Activated CD8-positive, alpha-beta memory T cell treated with anti-CD3 and anti-CD28 coated beads for 48 hours (primary cell): ENCODE measurements at places on chromosomes 1 and 21.

DNA sequence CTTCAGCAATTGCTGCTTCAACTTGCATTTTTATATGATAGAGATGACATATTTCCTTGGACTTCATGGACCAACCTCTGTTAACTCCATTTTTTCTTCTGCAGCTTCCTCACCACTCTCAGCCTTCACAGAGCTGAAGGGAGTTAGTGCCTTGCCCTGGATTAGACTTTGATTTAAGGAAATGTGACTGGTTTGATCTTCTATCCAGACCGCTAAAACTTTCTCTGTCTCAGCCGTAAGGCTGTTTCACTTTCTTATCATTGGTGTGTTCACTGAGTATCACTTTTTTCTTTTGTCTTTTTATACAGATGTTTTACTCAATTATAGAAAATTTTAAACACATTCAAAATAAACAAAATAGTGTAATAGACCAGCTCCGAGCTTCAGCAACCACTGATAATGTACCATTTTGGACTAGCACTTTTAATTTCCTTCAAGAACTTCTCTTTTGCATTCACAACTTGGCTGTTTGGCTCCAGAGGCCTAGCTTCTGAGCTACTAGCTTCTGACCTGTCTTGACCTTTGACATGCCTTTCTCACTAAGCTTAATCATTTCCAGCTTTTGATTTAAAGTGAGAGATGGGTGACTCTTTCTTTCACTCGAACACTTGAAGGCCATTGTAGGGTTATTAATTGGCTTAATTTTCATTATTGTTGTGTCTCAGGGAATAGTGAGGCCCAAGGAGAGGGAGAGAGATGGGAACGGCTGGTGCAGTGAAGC, 9.3 kb downstream of the NEK7 start:
- no peak for DNase-seq

DNA sequence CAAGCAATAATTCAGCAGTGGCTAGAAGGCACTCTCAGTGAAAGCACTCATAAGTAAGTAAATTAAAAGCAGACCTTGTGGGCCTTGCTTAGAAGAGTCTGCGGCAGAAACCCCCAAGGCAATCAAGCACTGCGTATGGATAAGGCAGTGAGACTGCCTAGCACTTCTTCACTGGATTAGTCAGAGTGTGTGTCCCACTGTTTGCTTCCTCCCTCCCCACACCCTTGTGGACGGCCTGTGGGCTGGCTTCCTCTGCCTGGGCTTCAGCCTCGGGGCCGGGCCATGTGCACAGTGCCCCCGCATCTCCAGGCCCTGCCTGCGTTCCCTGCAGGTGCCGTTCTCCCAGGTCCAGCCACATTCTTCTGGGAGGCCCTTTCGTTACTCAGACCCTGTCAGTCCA, 23.8 kb downstream of the AGT start:
- DNase-seq: no peak

DNA sequence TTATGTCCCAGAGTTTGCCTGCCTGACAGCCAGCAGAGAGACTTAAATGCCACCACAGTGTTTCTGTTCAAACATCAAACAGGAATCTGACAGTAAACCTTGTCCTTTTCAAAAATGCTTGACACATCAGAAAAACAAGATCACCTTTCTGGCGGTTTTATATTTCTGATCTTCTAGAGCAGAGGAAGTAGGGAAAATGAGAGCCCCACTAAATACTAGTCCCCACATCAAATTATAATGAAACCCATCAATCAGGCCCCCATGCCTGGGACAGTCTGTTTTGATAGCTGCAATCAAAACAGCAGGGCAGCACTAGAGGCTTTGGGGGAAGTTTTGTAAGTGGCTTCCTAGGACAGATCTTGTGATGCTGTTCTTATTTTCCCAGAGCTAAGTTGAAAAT, 129.3 kb downstream of the CNIH3 start:
- DNase-seq: no peak

DNA sequence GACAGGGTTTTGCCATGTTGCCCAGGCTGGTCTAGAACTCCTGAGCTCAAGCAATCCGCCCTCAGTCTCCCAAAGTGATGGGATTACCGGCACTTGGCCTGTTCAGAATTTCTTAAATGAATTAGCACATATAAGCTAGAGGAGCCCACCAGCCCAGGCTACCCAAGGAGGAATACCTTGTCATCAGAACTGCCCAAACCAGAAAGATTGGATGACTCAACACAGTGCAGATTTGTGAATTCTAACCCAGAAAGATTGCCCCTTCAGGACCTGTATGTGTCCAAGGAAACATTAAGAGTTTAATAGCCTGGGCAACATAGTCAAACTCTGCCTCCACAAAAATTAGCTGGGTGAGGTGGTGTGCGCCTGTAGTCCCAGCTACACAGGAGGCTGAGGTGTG, 14.0 kb upstream of the LIN9 start:
- DNase-seq: no peak

DNA sequence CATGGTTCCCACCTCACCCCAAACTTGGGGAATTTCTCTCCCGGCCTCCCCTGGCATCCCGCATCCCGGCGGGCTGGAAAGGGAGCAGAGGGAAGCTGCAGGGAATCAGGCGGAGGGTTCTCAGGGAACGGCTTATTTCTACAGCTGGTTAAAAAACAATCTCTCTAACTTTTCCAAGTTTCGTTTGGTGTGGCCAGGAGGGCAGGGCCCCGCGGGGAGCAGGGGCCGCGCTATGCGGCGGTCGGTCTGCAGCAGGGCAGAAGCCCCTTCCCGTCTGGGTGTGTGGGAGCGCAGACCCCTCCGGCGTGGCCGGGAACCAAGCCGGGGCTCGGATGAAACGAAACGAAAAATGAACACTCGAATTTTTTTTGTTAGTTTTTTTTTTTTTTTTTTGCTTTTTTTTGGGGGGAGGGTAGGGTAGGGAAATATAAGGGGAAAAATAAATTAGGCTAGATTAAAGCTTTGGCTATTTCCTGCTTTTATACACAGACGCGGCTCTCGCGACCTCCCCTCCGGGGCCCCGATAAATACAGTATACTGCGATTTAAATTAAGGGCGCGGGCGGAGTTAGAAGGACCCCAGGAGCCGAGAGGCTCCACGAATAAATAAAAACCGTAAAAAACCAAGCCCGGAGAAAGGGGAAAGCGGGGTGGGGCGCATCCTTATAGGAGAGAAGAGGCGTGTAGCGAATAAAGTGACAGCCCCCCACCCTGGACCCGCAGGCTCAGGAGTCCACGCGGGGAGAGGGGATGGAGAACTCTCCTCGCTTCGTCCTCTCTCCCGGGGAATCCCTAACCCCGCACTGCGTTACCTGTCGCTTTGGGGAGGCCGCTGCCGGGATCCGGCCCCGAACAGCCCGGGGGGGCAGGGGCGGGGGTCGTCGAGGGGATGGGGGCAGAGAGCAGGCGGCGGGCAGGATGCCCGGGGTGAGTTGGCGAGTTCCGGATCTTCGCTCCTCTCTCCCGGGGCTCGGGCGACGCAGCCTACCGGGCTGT, 2.1 kb downstream of the POU3F1 start:
- no peak for DNase-seq

DNA sequence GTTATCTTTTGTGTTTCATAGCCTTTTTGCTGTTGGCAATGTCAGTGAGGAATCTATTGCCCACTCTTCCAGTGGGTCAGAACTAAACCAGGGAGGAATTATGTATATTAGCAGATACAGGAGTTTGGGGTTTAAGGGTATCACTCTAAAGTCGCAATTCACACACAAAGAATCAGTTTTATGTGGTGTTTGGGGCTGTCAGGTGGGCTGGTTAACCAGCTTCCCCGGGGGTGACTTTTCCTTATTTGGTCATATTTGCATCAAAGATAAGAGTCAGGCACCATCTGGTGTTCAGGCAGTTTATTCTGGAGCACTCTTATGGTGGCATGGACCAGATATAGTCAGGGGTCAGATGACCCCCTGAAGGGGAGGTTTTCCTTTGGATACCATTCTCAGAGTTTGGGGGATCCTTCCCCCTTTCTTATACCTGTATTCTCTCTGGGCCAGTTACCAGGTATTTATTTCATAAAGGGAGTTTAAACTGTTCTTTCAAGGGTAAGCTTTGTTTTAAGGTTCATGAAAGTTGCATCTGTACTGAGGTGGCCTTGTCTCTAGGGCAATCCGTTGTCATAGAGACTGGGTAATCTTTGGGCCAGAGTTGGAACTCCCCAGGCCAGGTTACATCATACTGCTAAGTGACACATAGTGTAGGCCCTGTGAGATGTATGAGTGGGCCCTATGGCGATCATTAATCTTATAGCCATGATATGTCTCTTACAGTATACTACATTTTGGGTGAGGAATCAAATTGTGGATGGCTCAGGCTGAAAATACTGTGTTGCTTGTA, 148.2 kb downstream of the RWDD3 start:
- DNase-seq: no peak

GRCh38 chr1:119988306-119989062, 81.0 kb downstream of the NOTCH2 start:
- no peak for DNase-seq

DNA sequence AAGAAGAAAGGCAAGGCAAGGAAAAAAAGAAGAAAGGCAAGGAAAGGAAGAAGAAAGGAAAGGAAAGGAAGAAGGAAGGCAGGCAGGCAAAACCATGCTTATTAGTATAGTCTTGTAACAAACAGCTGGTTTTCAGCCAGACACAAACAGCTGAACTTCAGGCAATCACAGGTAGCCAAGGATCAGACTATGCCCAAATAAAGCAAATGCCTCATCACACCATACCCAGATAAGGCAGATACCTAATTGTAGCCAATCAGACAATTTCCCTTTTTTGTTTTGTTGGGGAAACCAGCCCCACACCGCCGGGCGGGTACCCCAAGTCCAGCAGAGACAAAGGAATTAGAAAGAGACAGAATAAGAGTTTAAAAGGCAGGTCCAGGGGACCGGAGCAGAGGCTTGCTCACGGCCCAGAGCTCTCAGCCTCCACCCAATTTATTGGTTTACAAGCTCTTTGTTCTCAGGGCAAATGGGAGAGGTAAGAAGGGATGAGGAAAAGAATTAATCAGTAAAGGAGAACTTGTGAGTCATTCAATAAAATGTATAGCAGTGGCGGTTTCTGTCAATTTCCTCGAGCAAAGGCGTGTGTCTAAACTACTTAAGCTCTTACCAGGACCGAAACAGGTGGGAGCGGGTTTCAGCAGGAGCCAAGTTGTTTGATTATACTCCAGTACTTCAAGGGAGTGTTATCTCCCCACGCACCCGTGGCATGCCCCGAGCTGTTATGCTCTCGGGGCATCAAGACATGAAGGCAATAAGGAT, 886.8 kb downstream of the KCNT2 start:
- DNase-seq: no peak

GRCh38 chr1:207218512-207219362, 102.7 kb upstream of the CD55 start:
- no peak for DNase-seq

GRCh38 chr1:205961405-205961804, 18.1 kb upstream of the SLC26A9 start:
- DNase-seq: no peak

- DNase-seq: no peak
These were observed 13.8 kb downstream of the WLS start for GRCh38 chr1:68218490-68218889.

GRCh38 chr1:163747261-163747660, 425.5 kb downstream of the NUF2 start:
- no peak for DNase-seq

GRCh38 chr1:34619256-34619655, 135.6 kb upstream of the GJB5 start:
- no peak for DNase-seq

GRCh38 chr1:15173863-15174614, 20.5 kb downstream of the TMEM51 start:
- DNase-seq: no peak

DNA sequence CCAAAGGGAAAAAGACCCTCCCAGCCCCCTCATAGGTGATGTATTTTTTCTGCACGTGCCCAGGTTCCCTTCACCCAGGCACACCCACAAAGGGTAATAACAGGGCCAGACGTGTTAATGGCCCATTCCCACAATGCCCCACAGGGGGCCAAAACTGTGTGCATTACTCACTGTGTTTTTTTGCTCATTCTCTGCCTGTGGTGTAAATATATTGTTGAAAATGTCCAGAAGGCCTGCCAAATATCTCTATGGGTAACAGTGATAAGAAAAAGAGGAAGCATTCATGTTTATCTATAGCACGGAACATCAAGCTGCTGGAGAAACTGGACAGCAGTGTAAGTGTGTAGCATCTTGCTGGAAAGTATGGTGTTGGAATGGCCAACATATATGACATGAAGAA, 21.9 kb downstream of the RHEX start:
- DNase-seq: no peak

DNA sequence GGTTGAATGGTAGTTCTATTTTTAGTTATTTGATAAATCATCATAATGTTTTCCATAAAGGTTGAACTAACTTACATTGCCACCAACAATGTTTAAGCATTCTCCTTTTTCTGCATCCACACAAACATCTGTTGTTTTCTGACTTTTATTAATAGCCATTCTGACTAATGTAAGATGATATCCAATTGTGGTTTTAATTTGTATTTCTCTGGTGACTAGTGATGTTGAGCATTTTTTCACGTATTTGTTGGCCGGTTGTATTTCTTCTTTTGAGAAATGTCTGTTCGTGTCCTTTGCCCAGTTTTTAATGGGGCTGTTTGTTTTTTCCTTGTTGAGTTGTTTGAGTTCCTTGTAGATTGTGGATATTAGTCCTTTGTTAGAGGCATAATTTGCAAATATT, 24.6 kb upstream of the SLC35F3 start:
- no peak for DNase-seq

DNA sequence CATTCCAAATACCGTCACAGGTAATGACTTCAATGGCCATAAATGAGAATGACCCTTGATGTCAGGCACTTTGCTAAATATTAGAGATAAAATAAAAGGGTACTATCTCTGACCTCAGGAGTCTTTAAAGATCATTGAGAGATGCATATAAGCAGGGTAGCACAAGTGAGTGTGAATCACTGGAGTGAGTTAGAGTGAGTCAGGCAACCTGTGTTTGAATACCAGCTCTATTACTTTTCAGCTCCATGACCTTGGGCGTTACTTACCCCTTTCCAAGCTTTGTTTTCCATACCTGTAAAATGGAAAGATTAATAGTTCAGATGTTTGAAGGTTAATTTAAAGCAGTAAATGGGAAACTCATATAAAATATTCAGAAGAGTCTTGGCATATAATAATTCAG, 1058.0 kb upstream of the ADGRL4 start:
- no peak for DNase-seq

GRCh38 chr1:67193704-67194103, 27.4 kb downstream of the IL23R start:
- no peak for DNase-seq

DNA sequence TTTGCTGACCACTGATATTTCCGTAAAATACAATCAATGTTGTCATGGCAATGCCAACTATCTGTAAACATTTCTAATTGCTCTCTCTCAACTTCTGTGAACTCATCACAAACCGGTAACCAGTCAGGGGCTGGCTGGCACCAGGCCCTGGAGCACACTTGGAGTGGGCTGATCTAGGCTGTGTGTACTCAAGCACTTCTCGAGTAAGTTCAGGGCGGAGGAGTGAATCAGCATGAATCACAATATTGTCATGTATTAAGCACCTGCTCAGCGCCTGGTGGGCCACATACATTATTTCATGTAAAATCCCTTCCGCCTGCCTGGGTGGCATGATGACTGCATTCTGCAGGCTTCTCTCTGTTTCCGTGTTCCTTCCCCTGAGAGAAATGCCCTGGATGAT, 212.4 kb downstream of the FOXD2 start:
- no peak for DNase-seq

GRCh38 chr1:72253132-72253531, 29.2 kb downstream of the NEGR1 start:
- no peak for DNase-seq

- DNase-seq: no peak
These were observed 173.2 kb downstream of the COP1 start for GRCh38 chr1:176033881-176034280.

- no peak for DNase-seq
These were observed 1.3 kb upstream of the RC3H1 start for GRCh38 chr1:174023440-174023839.
